ENCODE measurements at places on chromosomes 1 and 21.

DNA sequence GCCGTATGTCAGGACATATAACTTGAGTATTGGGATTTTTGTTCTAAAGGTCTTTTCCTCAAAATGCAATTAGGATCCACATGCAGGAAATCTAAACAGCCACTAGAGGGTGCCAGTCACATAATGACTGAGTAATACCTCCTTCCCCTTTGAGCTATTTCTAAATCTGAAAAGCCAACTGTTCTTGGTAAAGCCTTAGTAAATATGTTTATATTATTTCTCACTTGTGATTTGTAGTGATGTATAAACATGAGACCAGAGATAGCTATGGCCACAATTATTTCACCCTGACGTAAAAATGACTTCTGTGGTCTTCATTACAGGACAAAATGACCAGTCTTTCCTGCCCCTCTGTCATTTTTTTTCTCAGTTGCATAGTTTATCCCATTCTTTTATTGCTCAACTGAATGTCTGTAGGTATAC, 41.0 kb upstream of the DR1 start:
- no peak for DNase-seq

GRCh38 chr1:203592156-203592555, 34.5 kb upstream of the ATP2B4 start:
- DNase-seq = peak; percentile 53

DNA sequence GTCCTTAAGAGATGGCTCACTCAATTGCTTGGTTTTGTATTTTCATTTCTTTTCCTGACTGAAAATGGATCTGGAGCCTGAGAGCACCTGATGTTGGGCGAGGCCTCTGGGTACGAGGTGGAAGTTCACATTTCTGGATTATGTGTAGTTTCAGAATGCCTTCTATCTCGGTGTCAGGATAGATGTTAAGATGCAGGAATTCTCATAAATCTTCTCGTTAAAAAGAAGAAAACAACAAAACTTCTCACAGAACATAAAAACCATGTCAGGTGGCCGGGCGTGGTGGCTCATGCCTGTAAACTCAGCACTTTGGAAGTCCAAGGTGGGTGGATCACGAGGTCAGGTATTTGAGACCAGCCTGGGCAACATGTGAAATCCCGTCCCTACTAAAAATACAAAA, 101.8 kb downstream of the RHOU start:
- DNase-seq = no peak

- no peak for DNase-seq
Observed at GRCh38 chr1:27026621-27027574, 14.2 kb upstream of the TENT5B start.

GRCh38 chr1:222466150-222466865, 81.6 kb downstream of the HHIPL2 start:
- no peak for DNase-seq

- DNase-seq = no peak
Observed at GRCh38 chr21:43372663-43373361, 54.1 kb downstream of the SIK1 start.

- DNase-seq = no peak
Observed at GRCh38 chr1:28297826-28298225, 31.0 kb upstream of the MED18 start.

DNA sequence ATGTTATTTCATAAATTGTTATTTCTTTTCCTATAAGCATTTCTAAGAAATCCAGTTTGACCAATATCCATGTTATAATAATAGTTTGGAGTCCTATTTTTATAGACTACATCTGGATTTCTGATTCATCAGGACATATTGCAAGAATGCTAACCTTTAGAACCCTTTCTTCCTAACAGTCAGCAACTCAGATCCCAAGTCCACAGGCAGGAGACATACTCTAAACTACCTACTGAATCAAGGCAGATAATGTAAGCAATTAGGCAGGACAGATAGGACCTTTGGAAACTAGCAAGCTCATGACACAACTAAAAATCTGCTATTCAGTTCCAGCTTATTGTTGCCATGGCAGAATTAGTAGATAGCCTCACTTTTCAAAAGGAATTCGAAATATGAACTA, 104.1 kb downstream of the DENND1B start:
- DNase-seq = no peak

DNA sequence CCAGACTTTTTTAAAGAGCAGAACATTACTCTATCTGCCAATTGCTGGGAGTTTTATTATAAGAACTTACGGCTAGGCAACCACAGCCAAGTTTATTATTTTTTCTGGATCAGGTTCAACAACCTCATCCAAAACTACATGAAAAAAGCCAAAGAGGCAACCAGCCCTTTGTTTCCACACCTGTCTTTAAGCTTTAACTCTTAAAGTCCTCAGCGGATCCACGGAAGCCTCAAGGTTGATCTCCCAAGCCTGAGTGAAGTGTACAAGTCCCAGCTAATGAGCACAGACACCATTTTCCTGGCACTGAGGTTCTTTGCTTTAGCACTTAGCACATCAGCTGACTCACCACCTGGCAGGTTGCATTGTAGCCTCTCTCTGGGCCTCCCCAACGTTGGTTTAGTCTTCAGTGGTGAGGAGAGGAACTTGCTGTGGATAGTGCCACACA, 143.1 kb downstream of the TGFBR3 start:
- no peak for DNase-seq

- DNase-seq = no peak
Observed at GRCh38 chr1:186950547-186950946, 121.8 kb downstream of the PLA2G4A start.

DNA sequence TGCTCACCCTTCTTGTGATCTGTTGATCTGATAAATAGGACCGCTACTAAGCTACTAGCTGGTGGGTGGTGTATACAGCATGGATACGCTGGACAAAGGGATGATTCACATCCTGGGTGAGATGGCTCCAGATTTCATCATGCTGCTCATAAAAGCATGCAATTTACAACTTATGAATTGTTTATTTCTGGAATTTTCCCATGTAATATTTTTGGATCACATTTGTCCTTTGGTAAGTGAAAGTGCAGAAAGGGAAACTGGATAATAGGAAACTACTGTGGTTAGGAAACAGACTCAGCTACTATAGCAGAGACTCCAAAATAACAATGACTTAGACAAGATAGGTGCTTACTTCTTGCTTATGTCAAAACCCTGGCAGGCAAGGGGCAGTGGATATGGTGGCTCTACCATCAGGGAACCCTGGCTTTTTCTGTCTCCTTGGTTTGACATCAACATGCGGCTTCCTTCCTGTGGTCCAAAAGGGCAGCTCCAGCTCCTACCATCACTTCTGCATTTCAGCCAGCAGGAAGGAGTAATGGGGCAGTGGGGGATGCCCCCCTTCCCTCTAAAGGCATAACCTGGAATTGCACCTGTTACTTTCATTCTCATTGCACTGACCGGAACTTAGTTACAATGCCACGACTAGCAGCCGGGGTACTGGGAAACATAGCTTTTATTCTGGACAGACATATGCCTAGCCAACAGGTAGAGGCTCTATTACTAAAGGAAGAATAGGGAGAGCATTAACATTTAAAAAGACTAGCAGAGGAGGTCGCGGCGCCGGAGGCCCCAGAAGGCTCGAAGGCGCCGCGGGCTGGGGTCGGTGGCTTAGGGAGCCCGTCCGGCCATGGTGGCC, 13.8 kb upstream of the AK2 start:
- no peak for DNase-seq

GRCh38 chr1:3467096-3468036, 12.9 kb downstream of the ARHGEF16 start:
- DNase-seq = no peak

DNA sequence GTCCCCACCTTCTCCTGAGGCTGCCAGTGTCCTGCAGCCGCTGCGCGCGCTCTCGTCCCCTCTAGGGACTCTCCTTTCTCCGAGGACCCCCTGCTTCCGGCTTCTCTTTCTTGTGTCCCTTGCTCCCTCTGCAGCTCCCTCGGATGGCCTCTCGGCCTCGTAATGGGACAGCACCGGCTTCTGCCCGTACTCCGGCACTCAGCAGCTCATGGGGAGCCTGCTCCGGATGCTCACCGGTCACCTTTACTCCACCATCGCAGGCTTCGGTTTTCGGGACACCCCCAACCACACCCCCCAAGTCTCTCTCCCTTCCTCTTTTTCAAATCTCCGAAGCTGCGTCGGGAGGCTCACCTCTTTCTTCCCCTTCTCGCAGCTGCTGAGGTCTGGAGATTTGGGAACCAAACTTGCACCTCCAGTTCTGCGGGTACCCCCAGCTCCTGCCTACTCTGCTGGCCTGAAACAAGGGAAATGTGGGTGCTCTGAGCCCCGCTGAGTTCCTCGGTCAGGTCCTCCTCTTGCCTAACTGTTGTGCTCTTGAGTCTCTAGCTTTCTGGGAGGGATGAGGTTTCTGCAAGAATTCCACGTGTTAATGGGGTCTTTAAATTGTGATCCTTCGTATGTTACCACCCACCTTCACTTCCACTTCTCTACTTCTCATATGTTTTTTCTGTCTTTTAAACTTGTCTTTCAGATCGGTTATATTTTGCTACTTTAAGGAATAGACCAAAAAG, 930 bp downstream of the CDC14A start:
- peak; percentile 45 for DNase-seq

GRCh38 chr1:205514211-205515142, 10.0 kb downstream of the CDK18 start:
- DNase-seq = no peak

DNA sequence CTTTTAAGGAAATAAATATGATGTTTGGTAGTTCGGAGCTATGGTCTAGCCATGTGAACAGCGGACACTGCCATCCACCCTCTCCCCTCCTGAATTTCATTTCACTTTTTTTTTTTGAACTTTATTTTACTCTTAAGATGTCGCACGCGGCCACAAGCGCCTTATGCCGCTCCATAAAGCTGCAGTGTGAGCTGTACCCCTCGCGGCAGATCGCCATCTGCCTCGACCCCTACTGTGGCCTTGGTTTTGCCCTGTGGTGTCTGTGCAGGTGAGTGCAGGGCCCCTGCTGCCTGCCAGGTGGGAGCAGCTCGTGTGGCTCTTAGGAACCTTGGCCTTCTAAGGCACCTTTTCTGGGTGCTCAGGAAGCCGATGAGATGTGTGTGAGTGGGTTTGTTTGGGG, 48.1 kb downstream of the S100B start:
- no peak for DNase-seq

DNA sequence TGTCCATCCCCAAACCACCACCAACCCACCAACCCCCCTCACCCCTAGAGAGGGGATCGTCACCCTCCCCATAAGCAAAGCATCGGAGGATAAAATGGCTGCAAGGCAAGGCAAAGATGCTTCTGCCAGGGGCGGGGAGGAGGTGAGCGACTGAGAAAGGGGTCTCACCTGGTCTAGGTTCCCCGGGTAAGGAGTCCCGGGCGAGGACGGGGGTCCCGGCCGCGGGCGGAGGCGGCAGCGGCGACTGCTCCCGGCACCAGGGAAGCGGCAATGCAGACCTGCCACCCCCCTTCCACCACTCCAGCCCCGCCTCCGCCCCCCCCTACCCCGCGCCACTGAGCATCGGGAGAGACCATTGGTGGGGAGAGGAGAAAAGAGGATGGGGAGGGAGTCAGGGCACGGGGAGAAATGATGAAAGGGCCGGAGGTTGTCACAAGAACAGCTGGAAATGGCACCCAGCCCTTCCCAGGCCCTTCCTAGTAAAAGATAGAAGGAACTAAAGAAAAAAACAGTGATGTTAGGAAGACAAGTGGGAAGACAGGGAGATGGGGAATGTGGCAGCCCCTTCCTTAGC, at the start of gene SV2A:
Gene SV2A, minus strand, starts transcription at position 274 of the 574 bp plus-strand sequence. CDS start 4,004 bp downstream, outside the sequence.
- DNase-seq = peak; percentile 45

DNA sequence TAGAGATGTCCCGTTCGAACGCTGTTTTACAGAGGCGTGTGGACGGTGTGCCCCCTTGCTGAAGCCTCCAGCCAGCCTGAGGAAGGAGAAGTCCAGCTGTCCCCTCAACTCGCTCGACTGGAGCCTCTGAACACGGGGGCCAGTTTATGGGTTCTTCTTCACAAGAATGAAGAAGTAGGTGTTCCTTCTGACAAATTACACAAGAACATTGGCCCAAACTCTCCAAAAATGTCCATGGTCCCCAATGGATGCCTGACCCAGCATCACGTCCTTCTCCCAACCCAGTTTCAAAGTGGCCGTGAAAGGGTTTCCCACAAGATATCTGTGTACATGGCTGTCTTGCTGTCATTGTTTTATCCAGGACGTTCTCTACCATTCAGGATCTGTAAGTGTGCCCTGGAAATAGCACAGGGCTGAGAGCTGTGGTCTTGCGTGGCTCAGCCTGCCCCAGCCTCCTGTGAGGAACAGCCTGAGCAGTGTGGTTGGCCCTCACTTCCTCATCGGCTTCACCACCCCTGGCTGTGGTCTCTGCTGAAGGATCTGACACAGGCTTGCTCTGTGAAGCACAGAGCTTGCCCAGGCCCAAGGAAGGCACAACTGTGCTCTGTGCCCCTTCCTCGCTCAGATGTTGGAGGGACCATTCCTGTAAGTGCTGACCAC, 1.0 kb upstream of the S100B start:
- DNase-seq = no peak

GRCh38 chr1:15620155-15620545, 2.9 kb downstream of the DDI2 start:
- no peak for DNase-seq

DNA sequence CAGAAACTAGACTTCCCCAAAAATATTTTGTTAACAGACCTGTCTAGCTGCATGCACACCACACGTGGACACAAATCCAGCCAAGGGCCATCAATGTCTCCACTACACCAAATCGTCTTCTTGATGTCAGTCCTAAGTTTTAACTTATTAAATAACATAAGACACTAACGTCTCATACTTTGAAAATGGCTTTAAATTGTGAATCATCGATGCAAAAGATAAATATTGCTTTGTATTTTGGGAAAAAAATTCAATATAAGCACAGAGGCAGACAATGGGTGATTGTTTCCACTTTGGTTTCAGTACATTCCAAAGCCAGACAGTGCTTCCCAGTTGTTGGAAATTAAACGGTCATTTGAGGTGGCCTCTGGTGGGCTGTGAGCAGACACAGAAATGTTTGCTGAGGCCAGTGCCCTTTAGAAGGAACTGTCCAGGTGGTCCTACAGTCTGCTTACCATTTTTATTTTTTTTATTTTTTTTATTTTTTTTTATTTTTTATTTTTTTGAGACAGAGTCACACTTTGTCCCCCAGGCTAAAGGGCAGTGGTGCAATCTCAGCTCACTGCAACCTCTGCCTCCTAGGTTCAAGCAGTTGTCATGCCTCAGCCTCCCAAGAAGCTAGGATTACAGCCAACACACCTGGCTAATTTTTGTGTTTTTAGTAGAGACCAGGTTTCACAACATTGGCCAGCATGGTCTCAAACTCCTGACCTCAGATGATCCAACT, 1.8 kb upstream of the KIAA2013 start:
- no peak for DNase-seq

GRCh38 chr1:97424209-97424608, 496.6 kb downstream of the DPYD start:
- DNase-seq = no peak

DNA sequence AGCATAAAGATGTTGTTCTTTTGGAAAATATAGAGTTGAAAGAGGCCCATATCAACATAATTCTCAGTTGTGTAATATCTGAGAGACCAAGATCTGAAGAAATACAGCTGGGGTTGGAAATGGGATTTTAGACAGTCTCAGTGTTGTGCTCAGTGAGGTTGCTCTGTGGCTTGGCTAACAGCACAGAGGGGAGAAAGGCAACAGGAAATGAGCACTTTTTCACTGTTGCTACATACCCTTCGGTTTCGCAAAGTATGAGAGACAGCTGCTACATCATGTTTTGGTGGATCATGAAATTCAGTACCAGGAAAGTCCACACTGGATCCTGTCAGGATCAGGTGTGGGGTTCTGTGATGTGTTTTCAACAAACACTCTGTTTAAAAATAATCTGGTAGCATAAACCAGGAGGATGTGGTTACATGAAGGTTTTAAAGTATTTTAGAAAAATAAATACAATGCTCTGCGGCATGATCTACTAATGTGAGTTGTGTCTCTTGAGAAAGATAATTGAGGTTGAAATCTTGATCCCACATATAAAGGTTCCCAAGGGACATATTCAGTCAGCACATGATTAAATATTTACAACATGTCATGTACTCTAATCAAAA, 7.0 kb upstream of the GPR88 start:
- DNase-seq = no peak

Data from mesothelial cell of epicardium (in vitro differentiated cells).